ENCODE measurements at places on chromosomes 7 and 10. TPM values are rescaled to one million over a fixed set of nuclear protein-coding genes. Genes with fewer than 3 reads are reported as not detected.

The FANK1 gene
- 3.7 TPM for total RNA-seq

The CYP2C18 gene
- total RNA-seq = 0.11 TPM

The MOGAT3 gene
- not detected for total RNA-seq

The TRPV6 gene
- not detected for total RNA-seq

The GIMAP6 gene
- total RNA-seq = not detected

The ORAI2 gene
- 17.7 TPM for total RNA-seq

The SEMA3C gene
- total RNA-seq = 63.0 TPM

The LBX1 gene
- total RNA-seq = not detected

The POU6F2 gene
- total RNA-seq = not detected

The AKR1C2 gene
- 4,029 TPM for total RNA-seq

The MCM10 gene
- total RNA-seq = 23.2 TPM

The FAM241B gene
- 18.8 TPM for total RNA-seq

The ANXA8 gene
- total RNA-seq = 29.5 TPM

The RNF32 gene
- total RNA-seq = 2.1 TPM

The SHTN1 gene
- 24.8 TPM for total RNA-seq

The ANKMY2 gene
- total RNA-seq = 12.5 TPM

The EPDR1 gene
- total RNA-seq = 87.3 TPM

The ZNF485 gene
- total RNA-seq = 1.8 TPM

The HNRNPF gene
- 261 TPM for total RNA-seq

The RASA4B gene
- total RNA-seq = 1.7 TPM

The OR2A7 gene
- not detected for total RNA-seq

The SP8 gene
- total RNA-seq = not detected

The THNSL1 gene
- 3.3 TPM for total RNA-seq

The C10orf105 gene
- total RNA-seq = not detected

The EIF3B gene
- 256 TPM for total RNA-seq

The WNT8B gene
- total RNA-seq = not detected

The FZD1 gene
- 2.2 TPM for total RNA-seq

The FAM131B gene
- total RNA-seq = 0.43 TPM

The ELOVL3 gene
- total RNA-seq = 0.38 TPM

The PRSS37 gene
- not detected for total RNA-seq

The PYROXD2 gene
- 4.1 TPM for total RNA-seq

The CALCR gene
- total RNA-seq = not detected

The CACNB2 gene
- total RNA-seq = not detected

The SLC13A1 gene
- total RNA-seq = not detected

The RASA4 gene
- 1.4 TPM for total RNA-seq

The HKDC1 gene
- total RNA-seq = 12.9 TPM

The RAMP3 gene
- not detected for total RNA-seq

The FOXI2 gene
- total RNA-seq = not detected

The DEPP1 gene
- total RNA-seq = 1.4 TPM

The PON1 gene
- 1.0 TPM for total RNA-seq

The SFRP4 gene
- total RNA-seq = 7.7 TPM

The PRSS2 gene
- not detected for total RNA-seq

The TWIST1 gene
- 3.8 TPM for total RNA-seq

The MBLAC1 gene
- 3.0 TPM for total RNA-seq

The HTR7 gene
- total RNA-seq = 0.12 TPM

The ANAPC16 gene
- 82.6 TPM for total RNA-seq

The NKX2-3 gene
- total RNA-seq = not detected

The RARRES2 gene
- not detected for total RNA-seq

The MYPN gene
- total RNA-seq = 2.3 TPM

The CEP55 gene
- total RNA-seq = 104 TPM

The GALNT17 gene
- total RNA-seq = not detected

The HOXA5 gene
- 3.2 TPM for total RNA-seq

The DENND2A gene
- 0.41 TPM for total RNA-seq

The GOLGA7B gene
- 4.0 TPM for total RNA-seq

The SYT15 gene
- total RNA-seq = 3.8 TPM
